Stimulated activated CD4-positive, alpha-beta T cell treated with anti-CD3 and anti-CD28 coated beads, Interleukin-12 subunit alpha, Interleukin-12 subunit beta, amount 100 ng/mL, for 48 hours (primary cell): ENCODE measurements at places on chromosomes 3 and 15.

DNA sequence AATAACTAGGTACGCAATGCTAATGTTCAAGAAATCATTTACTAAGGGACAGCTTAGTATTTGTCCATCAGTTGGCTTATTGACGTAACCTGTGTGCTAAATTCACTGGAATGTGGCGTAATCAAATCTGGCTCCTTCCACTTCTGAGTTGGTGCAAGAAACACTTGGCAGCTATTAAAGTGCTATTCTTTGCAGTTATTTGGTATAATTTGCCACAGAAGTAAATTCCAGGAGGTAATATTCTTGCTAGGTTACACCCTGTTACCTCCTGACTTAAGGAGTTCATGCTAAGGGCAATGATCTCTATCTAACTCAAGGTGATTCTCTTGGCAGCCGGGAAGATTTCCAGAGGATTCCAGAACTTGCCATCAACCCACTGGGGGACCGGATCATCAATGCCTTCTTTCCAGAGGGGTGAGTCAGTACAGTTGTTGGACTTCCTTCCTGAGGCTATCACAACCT lies 25.5 kb downstream of the CHP1 start:
- DNase-seq: no peak

DNA sequence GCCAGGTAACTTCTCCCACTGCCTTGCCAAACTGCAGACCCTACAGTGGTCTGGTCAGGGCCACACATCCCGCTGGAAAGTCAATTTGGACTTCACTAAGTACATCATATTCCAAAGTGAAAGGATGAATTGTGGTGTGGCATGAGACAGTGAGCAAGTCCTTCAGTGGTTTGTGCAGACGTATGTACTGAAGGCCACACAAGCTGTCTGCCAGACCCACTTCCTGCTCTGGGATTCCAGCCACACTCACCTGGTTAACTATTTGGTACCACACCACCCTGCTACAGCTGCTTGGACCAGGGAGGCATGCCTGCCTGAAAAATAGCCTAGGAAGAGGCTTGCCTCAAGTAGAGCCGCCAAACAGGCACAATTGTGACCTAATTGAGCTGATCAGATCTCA lies 94.1 kb upstream of the STRIT1 start:
- no peak for DNase-seq

- DNase-seq: no peak
Observed at GRCh38 chr15:28955160-28955992, 69.6 kb downstream of the APBA2 start.

GRCh38 chr3:171387062-171387461 lies 73.1 kb downstream of the TNIK start:
- no peak for DNase-seq

GRCh38 chr3:57078344-57078634 lies 17.8 kb downstream of the SPATA12 start:
- DNase-seq: no peak

DNA sequence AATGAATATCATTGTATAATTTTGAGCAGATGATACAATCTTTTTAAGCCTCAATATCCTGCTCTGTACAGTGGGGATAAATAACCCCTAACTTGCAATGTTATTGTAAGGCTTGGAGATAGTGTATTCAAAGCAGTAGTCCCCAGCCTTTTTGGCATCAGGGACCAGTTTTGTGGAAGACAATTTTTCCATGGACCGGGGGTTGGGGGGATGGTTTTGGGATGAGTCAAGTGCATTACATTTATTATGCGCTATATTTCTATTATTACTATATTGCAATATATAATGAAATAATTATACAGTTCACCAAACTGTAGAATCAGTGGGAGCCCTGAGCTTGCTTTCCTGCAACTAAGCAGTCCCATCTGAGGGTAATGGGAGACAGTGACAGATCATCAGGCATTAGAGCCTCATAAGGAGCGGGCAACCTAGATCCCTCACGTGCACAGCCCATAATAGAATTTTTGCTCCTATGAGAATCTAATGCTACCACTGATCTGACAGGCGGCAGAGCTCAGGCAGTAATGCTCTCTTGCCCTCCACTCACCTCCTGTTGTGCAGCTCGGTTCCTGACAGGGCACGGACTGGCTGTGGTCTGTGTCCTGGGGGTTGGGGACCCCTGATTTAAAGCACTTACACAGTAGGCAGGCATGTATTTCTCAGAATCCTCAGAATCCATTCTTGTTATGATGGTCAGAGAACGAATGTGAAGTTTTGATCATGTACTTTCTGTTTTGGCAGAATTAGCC lies 102.2 kb downstream of the PTPRG start:
- DNase-seq: no peak

GRCh38 chr3:30628901-30629590 lies 22.6 kb downstream of the TGFBR2 start:
- no peak for DNase-seq

DNA sequence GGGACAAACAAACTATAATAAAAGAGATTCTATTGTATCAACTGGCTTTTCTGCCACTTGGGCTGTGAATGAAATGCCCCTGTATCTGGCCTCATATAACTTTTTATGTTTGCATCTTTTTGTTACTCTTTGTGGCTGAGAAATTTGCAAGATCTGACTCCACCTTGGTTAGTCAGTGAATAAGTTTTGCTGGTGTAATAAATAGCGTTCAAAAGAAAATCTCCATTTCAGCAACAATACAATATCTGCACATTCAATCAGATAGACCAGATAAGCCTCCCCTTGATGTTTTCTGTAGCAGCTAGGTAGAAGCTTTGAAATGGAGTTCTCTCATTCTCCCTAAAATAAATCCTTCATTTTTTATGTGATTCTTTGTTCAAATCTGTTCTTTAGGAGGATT lies 12.0 kb downstream of the TRAT1 start:
- no peak for DNase-seq

GRCh38 chr3:180330440-180330839 lies 271.5 kb upstream of the TTC14 start:
- no peak for DNase-seq

DNA sequence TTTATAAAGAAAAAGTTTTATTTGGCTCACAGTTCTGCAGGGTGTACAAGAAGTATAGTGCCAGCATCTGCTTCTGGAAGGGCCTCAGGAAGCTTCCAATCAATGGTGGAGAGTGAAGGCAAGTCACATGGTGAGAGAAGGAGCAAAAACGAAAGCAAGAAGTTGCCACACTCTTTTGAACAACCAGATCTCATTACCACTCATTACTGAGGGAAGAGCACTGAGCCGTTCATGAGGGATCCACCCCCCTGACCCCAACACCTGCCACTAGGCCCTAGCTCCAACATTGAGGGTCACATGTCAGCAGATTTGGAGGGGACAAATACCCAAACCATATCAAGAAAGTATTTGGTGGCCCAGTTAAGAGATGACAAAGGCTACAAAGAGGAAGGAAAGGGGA lies 239.3 kb upstream of the UBE2E1 start:
- no peak for DNase-seq

DNA sequence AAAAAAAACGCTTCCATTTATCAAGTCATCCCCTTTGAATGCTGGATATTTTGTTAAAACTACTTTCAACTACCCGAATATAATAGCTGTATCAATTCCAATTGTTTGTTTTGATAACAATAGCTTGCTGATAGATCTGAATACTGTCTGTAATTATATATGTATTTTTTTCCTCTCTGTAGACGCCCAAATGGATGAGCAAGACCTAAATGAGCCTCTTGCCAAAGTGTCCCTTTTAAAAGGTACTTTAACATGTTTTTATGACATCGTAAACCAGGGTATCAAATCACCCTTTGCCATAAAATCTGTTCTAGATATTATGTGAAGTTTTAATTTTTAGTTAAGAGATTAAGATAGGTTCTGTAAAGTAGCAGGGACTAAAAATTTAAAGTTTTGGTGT lies 111.5 kb upstream of the FLNB start:
- DNase-seq: no peak

GRCh38 chr3:185631508-185632206 lies 45.6 kb downstream of the SENP2 start:
- DNase-seq: no peak

- DNase-seq: no peak
Observed at GRCh38 chr15:61447981-61448380, 218.9 kb upstream of the RORA start.

- no peak for DNase-seq
Observed at GRCh38 chr3:9100513-9100894, 137.2 kb upstream of the RAD18 start.

DNA sequence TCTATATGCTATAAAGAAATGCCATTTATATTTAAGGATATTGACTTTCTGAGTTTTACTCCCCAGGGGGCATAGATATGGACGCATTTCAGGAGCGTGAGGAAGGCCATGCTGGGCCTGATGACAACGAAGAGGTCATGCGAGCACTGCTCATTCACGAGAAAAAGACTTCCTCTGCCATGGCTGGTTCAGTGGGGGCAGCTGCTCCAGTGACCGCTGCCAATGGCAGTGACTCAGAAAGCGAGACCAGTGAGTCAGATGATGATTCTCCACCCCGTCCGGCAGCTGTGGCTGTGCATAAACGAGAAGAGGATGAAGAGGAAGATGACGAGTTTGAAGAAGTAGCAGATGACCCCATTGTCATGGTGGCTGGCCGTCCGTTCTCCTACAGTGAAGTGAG lies 38.4 kb downstream of the GTF2E1 start:
- DNase-seq: no peak

- DNase-seq: no peak
Observed at GRCh38 chr3:112744825-112745566, 101.7 kb downstream of the CD200R1L start.

- no peak for DNase-seq
Observed at GRCh38 chr15:32830241-32830640, 112.4 kb downstream of the GREM1 start.

GRCh38 chr3:158111861-158112260 lies 2.0 kb downstream of the RSRC1 start:
- DNase-seq: no peak

DNA sequence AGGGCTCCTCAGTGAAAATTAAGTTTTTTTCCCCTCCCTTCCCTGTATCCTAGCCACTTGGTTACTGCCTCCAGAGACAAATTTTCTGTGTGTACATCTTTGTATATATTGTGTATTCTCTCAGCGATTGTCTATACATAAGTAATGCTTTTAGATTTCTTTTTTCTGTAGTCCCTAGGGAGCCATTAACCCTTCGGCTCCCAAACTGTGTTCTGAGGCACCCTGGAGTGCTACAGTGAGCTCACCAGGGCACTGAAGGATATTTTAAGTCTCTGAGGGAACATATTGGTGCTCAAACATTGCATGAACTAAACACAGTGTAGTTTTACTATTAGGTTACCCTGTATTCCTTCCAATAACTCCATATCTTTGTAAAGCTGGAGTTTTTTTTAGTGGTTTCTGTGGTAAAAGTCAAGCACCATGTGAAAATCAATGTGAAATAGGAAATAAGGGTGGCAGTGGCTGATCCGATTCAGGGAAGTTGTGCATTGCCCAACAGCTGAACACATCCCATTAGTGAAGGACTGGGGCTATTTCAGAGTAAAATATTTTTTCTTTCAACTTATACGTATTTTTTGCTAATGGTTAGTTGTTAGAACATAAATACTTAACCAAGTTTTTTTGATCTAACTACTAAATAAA lies 43.0 kb downstream of the USP13 start:
- DNase-seq: no peak

DNA sequence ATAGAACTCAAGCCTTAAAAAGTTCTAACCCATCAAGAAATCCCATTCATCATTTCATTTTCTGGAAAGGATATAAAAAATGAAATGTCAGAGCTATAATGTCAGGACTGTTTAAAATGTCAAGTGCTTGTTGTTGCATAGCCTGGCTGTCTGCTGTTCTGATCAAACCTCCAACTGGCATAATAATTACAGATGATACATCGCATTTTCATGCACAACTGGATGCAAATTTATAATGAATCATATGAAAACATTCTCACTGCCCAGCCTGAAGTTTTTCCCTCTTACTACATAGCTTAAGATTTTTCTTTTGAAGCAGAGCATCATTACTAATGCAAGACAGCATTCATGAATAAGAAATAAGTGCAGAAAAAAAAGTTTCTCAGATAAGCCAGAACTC lies 46.5 kb downstream of the GUCA1C start:
- no peak for DNase-seq

- no peak for DNase-seq
Observed at GRCh38 chr15:67708500-67708899, 116.8 kb upstream of the SKOR1 start.

DNA sequence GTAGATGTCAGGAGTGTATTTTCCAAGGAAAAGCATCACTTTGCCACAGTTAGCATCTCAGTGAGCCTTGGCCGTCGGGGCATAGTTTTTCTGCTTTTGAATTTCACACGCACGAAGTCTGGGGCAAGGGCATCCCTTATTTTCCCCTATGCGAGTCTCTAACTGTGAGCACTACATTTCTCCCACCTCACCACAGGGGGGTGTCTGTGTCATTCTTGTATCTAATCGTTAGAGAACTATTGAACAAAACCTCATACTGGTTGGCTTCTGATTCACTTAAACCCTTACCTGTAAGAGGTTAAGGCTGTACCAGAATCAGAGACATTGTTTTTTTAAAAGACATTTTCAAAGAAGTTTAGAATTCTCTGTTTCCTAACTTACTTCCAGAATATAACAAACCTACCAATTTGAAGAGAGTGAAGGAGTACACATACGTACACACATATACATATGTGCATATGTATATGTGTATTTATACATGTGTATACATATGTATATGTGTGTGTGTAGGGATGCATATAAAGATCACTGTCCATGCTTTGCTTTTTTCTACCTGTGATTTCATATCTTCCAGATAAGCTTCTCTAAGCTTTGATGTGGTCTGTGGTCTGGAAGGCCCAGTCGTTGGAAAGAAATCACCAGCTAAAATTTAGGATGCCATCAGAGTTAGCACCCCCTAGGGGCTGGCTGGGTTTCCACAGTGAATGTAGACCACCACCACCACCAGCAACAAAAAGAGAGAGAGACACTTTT lies 49.4 kb downstream of the MYZAP start:
- DNase-seq: peak; percentile 5

DNA sequence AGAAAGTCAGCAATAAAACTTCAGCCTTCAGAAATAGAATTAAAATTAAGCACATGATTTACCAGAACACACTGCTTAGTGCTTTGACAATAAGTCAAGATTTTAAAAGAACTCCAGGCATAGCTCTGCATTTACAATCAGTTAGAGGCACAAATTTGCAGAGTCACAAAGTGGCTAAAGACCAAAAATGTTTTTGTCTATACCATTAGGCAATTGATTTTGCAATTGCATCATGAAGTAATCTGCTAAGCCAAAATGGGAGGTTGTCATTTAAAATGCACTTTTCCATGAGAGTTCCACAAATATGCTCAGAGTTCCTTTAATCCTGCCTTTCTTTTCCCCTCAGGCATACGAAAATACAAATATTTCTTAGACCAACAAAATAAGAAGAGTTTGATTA lies 10.1 kb upstream of the DCP1A start:
- no peak for DNase-seq

- DNase-seq: no peak
Observed at GRCh38 chr3:86176445-86176784, 814.5 kb downstream of the VGLL3 start.
